ENCODE measurements at places on chromosomes 5 and 9. TPM values are rescaled to one million over a fixed set of nuclear protein-coding genes. Genes with fewer than 3 reads are reported as not detected.

- no peak overlapping the region for H3K27ac ChIP-seq
- no peaks in the 10 kb centered on the region for H3K36me3 ChIP-seq
- no peaks in the 10 kb centered on the region for H3K4me1 ChIP-seq
- H3K4me3 ChIP-seq: no peak overlapping the region
- DNase-seq: no peak
- H3K27me3 ChIP-seq: no peaks in the 10 kb centered on the region
Observed at GRCh38 chr9:1171546-1171945, 121.4 kb downstream of the DMRT2 start.

DNA sequence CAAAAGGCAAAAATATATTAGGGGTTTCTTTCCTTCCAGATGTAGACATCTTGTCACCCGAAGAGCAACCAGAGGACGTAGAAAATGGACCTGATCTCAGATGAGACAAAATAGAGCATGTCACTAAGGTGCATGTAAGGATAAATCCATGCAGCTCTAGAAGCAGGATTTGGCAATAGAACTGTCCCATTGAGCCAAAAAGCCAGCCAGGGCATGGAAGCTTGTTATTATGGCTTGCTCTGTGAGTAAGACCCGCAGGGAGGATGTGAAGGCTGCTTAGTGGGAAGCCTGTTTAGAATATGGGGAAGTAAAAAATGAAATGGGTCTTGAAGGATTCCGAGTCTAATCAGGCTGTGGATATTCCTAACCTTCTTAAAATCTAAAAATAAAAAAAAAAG lies 165.6 kb upstream of the MPDZ start:
- H3K4me3 ChIP-seq: no peak overlapping the region
- H3K36me3 ChIP-seq: no peaks in the 10 kb centered on the region
- H3K27me3 ChIP-seq: no peaks in the 10 kb centered on the region
- DNase-seq: no peak
- H3K4me1 ChIP-seq: no peaks in the 10 kb centered on the region

DNA sequence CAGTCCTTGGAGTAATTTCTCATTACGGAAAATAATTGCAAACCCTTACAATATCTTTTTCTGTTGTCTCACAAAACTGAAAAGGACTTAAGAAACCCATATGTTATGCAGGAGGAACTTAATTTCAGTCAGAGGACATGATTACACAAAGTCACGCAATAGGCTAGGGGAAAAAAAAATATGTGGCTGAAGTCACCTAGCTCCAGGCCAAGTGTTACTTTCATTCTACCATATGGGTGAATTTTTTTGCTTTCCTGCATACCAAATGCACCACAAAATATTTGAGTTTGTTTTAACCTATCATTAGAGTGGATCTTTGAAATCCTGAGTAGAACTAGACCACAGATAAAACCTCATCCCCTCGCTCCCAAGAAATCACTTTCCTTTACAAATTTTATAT lies 523.5 kb downstream of the CAAP1 start:
- H3K4me3 ChIP-seq: no peak overlapping the region
- no peaks in the 10 kb centered on the region for H3K4me1 ChIP-seq
- H3K36me3 ChIP-seq: no peaks in the 10 kb centered on the region

- H3K27me3 ChIP-seq: no peaks in the 10 kb centered on the region
- no peak overlapping the region for H3K4me3 ChIP-seq
- no peaks in the 10 kb centered on the region for H3K36me3 ChIP-seq
Observed at GRCh38 chr5:78103232-78103918, 191.1 kb downstream of the AP3B1 start.

DNA sequence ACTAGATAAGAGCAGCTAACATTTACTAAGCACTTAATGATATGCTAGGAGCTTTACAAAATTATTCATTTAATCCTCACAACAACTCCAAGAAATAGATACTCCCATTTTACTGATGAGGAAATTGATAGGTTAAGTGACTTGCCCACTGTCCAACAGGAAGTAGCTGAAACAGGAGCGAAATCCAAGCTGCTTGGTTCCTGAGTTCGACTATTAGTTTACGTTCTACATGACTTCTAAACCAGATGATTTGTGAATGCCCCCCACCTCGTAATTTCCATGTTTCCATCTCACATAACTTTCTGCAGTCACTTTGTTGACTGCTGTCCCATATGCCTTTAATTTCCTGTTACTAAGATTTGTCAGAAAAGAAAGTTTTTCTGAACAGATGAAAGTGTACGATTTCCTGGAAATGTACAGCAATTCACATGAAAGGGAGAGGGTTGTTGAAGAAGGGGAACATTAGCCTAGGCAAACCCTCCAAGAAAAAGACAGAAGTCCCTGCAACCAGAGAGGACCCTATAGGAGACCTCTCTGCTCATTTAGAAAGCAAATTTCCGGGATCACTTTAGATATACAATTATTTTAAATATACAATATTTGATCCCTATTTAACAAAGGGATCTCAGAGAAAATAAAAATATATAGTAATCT lies 279.1 kb upstream of the EFNA5 start:
- DNase-seq: no peak
- H3K4me3 ChIP-seq: no peak overlapping the region
- H3K4me1 ChIP-seq: no peaks in the 10 kb centered on the region
- H3K27ac ChIP-seq: no peak overlapping the region
- no peaks in the 10 kb centered on the region for H3K36me3 ChIP-seq
- H3K27me3 ChIP-seq: no peaks in the 10 kb centered on the region

- no peaks in the 10 kb centered on the region for H3K4me1 ChIP-seq
- H3K27ac ChIP-seq: no peak overlapping the region
- no peaks in the 10 kb centered on the region for H3K27me3 ChIP-seq
- no peak for DNase-seq
Observed at GRCh38 chr9:129289883-129290282, 111.8 kb upstream of the IER5L start.

The EGR1 gene
- total RNA-seq: 12.5 TPM
